Cerebellar nuclear complex (tissue), 1 donor: ENCODE measurements at places on chromosomes 4 and X.

GRCh38 chr4:187687697-187688096, 307.9 kb upstream of the ZFP42 start:
- no peak for DNase-seq

GRCh38 chr4:107708225-107708624, 11.8 kb downstream of the PAPSS1 start:
- DNase-seq = no peak

DNA sequence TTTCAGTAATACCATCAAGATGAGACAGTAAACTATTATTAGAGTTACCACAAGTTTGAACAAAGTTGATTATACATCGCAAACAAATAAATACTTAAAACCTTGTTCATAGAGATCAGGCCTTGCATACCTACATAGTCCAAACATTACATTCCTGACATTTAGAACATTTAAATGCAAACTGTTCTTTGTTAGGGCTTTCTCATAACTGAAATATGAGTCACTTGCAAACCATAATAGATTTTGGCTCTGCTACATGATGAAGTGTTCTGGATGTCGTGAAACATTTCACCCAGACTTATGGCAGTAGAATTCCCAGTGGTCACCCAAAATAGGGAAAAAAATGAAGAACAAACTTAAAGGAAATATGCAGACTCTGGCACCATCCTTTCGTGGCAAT, 75.0 kb downstream of the FAT4 start:
- DNase-seq = no peak

- no peak for DNase-seq
Measured at GRCh38 chr4:96766359-96766758, 926.5 kb downstream of the PDHA2 start.

DNA sequence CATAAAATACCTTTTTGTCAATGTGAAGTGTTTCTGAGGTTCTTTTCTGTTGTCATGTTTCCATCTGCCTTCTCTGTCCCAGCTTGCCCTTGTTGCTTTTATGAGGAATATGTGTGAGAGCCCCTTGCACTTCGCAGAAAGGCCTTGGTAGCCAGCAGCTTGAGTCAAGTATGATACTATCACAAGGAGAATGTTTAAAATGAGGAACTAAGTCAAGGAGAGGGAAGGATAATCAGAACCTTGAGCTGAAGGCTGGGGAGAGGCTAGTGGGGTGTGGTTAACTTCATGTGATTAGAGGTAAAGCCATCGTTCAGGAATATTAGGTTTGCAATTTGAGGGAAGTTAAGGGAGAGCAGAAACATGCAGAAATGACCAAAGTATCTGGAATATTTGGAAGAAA, 12.7 kb downstream of the PGK1 start:
- DNase-seq = no peak

- no peak for DNase-seq
Measured at GRCh38 chr4:153151535-153152455, 52.4 kb upstream of the TRIM2 start.

GRCh38 chrX:119673336-119673735, 19.6 kb downstream of the SEPTIN6 start:
- DNase-seq = no peak

GRCh38 chrX:400258-400657, 13.6 kb upstream of the PPP2R3B start:
- DNase-seq = no peak

DNA sequence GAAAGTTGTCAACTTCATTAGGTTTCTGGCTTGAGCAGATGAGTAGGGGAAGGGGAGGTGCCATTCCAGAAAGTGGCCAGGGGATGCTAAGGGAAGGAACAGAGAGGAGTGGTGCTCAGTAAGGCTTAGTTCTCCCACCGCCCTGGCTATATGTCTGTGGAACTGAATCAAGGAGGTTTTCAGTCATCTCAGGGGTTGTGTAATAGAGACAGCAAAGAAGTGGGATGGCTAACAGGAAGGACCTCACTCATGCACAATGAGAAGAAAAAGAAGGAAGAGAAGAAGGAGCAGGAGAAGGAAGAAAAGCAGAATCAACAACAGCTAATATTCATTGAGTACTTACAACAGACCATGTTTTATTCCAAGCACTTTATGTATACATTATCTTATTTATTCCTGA, 368.7 kb downstream of the MID1IP1 start:
- no peak for DNase-seq

DNA sequence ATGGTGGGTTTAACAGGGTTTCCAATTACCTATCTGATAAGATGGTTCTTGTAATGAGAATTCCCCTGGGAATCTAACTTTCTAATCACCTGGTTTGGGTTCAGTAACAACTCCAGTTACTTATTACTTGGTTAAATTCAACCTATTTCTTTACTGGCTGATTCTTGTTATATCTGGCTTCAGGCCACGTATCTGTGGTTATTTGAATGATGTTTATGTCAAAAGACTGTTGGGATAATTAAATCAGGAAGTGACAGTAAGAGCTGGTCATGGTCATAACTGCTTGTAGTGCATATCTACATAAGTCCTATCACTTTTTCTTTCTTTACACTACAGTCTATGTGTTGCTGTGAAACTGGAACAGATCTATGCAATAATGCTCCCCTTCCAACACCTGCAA, 108.1 kb downstream of the MID1 start:
- DNase-seq = no peak

DNA sequence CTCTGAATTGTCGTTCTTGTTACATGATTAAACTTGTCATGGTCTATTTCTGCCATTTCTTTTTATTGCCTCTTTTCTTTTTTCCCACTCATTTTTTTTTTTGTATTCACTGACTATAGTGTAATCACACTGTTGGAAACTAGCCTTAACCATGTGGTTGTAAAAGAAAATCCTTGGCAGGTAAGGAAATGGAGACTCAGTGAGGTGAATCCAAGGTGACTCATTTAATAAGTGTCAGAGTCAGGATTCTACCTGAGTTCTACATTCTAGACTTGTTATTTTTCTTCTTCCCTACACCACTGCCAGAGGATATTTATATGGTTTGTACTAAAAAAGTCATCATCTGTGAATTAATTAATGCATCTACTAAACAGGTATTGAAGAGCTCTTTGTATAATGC, 152.2 kb downstream of the CBLL2 start:
- DNase-seq = no peak

DNA sequence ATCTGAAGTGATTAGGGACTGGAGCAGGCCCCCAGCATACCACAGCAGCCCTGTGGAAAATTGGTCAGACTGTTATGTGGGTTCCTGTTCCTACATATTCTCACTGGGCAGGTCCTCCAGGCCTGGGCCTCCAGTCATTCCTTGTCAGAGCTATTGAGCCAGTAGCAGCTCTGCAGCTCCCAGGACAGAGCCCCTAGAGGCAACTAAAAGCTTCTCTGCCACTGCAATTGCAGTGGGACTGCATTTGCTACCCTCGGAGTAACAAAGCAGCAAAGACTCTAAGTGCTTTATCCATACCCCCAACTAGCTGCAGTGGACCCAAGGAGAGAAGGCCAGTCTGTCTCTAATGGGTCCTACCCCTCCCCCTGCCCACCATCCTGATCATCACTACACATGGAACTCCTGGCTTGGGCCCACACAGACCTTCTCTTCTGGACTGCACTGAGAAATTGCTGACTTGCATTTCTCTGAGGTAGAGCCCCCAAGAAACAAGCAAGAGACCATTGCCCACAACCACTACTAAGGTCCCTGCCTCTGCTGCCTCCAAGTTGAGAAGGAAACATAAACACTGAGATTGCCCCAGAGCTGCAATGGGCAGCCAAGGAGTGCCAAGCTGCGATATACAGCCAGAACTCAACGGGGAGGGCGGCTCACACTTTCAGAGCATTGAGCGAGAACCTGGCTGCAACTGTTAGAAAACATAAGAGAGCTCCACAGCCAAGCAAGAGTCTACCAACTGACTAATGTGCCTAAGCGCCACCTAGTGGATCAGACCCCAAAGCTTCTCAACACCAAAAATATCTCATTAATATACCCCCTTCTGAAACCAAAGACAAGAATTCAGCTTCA, 738.7 kb upstream of the NDST4 start:
- no peak for DNase-seq

DNA sequence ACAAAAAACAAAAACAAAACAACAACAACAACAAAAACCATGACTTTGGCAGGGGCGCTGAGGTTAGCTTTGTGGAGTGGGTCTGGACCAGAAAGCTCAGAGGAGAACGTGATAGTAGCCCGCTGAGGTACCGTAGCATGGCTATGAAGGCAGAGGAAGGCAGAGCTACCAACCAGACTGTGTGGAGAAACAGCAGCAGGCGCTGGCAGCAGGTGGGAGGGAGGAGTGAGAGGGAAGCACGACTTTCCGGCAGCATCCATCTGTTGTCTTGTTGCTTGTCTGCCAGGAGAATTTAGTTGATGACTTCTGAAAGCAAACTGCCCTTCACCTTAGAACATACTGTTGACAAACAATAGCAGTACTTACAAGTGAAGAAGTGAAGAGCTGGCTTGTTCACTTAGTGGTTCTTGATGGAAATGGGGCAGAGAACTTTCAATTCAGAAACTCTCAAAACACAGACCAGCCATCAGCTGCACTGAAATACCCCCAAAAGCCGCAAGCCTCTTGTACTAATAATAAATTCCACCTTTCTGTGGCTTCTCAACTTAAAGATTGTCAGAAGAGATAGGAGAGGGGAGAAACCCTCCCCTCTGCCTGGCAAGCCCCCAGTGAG, 447.2 kb downstream of the SLITRK2 start:
- DNase-seq = no peak
